ENCODE measurements at places on chromosomes 1 and 21. TPM values are rescaled to one million over a fixed set of nuclear protein-coding genes. Genes with fewer than 3 reads are reported as not detected.

RAB3B gene
- polyA plus RNA-seq, result 0.72 TPM

ICOSLG gene
- 0.72 TPM for polyA plus RNA-seq

GJB4 gene
- polyA plus RNA-seq, result not detected

C1orf115 gene
- 5.4 TPM for polyA plus RNA-seq

BNIPL gene
- 0.34 TPM for polyA plus RNA-seq

COL16A1 gene
- polyA plus RNA-seq, result 15.1 TPM

NUF2 gene
- polyA plus RNA-seq, result 0.54 TPM

CFAP126 gene
- 0.87 TPM for polyA plus RNA-seq

MAP3K21 gene
- polyA plus RNA-seq, result 9.7 TPM

OVAAL gene
- not detected for polyA plus RNA-seq

NES gene
- polyA plus RNA-seq, result 7.0 TPM

OR2T35 gene
- not detected for polyA plus RNA-seq

CHIA gene
- polyA plus RNA-seq, result 0.05 TPM

LIN28A gene
- polyA plus RNA-seq, result not detected

TMCO4 gene
- 25.1 TPM for polyA plus RNA-seq

MPL gene
- polyA plus RNA-seq, result 0.08 TPM

PEX10 gene
- polyA plus RNA-seq, result 16.3 TPM

VAMP4 gene
- polyA plus RNA-seq, result 3.2 TPM

GJB3 gene
- polyA plus RNA-seq, result 0.14 TPM

CADM3 gene
- polyA plus RNA-seq, result 1.4 TPM

VAV3 gene
- polyA plus RNA-seq, result 11.5 TPM

GATAD2B gene
- polyA plus RNA-seq, result 4.8 TPM

RGS16 gene
- polyA plus RNA-seq, result 8.0 TPM

SIM2 gene
- 0.02 TPM for polyA plus RNA-seq

ANXA9 gene
- polyA plus RNA-seq, result 18.1 TPM
